Hair follicular keratinocyte (primary cell): ENCODE measurements at places on chromosomes 12 and 14. TPM values are rescaled to one million over a fixed set of nuclear protein-coding genes. Genes with fewer than 3 reads are reported as not detected.

KLHL33 gene
- total RNA-seq: not detected in 2 replicates

CLEC6A gene
- total RNA-seq: not detected in 2 replicates

POTEG gene
- total RNA-seq: not detected in 2 replicates

HNF1A gene
- not detected in 2 replicates for total RNA-seq

FGF23 gene
- total RNA-seq: not detected in 2 replicates

TAS2R8 gene
- total RNA-seq: not detected in 2 replicates

RBM23 gene
- 37.6 and 47.2 TPM in 2 replicates for total RNA-seq

FAR2 gene
- 4.5 and 7.8 TPM in 2 replicates for total RNA-seq

KRT6C gene
- 11.7 and 19.2 TPM in 2 replicates for total RNA-seq

CDKL1 gene
- 1.2 and 4.0 TPM in 2 replicates for total RNA-seq

RND1 gene
- 0.16 TPM in 1 of 2 replicates, not detected in the other for total RNA-seq
